HTR-8/SVneo (cell line): ENCODE measurements at places on chromosomes 2 and 18.

- no peak for DNase-seq
Observed at GRCh38 chr2:151520976-151521375, 111.3 kb downstream of the RIF1 start.

DNA sequence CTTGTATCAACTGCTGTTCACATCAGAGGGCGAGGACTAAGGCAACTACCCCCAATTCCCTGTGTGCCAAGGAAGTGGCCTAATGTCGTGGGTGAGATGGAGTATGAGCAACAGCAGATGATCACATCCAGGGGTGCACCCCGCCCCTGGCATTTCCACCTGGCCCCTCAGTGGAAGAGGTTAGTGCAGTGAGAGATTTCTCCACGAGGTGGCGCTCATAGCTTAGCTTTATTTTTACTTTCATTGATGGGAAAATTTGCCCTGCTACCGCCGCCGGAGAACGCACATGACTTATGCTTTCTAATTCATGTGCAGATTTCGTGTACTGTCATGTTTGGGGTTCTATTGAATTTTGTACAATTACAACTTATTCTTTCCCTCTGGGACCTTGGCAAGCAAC is 470.6 kb upstream of the MEX3C start:
- peak; percentile 1 for DNase-seq

DNA sequence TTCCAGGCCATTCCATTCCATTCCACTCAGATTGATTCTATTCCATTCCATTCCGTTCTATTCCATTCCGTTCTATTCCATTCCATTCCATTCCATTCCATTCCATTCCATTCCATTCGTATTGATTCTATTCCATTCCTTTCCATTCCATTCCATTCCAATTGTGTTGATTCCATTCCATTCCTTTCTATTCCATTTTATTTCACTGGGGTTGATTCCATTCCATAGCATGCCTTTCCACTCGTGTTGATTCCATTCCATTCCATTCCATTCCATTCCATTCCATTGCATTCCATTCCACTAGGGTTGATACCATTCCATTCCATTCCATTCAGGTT is 1142.3 kb downstream of the RPIA start:
- DNase-seq = no peak

DNA sequence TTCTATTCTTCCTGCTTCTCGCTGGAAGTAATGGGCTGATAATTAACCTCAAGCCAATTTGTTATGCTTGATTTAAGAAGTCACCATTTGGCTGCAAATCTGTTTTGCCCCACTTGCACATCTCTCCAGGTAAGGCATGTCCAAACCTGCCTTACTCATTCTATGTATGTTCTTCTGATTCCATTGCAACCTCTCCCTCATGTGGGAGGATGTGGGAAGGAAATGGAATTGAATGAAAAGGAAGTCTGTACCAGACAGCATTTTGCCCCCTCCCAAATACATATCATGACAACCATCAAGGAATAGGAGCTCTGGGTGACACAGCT is 131.7 kb downstream of the NRP2 start:
- DNase-seq = no peak

DNA sequence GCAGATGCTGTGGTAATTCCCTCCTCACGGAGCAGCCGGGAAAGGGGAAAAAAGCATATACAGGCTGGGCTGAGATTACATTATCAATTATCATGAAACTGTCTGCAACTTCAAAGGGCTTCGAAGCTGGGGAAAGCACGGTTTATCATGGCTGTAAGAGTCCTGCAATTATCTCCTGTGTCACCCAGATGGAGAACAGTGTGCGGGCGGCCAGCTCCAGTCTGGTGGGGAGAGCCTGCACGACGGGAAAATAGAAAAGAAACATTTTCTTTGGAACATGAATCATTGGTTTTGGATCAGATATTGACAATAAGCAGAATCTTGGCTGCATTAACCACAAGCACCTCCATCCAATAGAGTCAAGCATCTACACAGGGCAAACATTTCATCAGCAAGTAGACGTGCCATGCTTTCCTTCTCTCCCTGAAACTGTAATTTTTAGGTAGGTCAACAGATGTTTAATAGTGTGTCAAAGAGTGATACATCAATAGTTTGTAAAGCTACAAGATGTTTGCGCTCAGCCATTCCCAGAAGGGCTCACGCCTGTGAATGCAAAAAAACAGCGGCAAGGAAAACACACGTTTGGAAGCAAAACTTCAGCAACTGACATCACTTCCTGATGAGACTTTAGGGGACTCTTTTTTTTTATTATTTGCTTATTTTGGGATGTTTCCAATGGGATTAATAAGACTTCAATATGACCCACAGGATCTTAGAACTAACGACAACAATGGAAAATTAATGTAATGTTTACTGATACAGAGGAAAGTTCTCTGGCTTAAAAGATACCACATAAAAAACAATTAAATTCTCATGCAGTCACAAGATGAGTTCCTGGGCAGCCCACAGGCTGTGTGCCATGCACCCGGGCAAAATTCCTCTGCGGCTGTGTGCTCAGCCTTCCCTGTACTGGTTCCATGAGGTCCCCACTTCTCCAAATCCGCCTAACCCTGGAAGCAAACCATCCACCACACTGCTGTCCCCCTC is 111.0 kb upstream of the SALL3 start:
- DNase-seq = no peak

GRCh38 chr2:151777487-151777886 is 43.2 kb upstream of the NEB start:
- DNase-seq = no peak

DNA sequence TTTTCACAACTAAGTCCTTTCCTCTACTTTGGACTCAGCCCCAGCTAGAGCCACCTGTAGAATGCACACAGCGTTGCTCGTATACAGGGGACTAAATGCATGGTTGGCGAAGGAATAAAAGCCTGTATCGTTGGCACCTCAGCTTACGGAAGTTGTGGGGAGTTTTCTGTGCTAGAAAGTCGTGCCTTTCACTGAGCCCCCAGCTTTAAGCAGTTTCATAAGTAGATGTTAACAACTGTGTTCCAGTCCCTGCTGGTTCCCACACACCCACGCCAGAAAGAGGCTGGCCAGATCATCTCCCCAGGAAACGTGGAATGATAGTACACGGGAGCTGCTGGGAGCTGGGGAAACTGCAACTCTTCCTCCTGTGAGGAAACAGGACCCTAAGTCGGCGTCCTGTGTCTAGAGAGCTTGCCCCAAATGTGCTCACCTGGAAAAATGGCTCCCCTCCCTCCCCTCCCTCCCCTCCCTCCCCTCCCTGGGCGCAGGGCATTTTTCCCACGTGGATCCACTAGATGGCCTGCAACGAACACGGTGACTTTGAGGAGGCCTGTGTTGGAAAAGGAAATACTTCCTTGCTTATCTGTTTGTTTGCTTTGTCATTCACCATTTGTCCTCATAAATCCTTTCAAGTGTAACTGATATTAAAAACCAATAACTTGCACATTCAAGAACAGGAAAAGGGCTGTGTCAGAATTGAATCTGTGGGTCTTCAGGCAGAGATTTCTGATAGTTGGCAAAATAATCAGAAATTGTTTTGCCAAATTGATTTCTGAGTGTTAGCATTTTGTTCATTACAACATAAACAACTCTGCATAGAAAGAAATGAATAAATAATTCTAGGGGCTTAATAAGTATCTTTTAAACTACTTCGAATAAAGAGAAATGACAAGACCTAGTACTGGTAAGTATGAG is 43.9 kb upstream of the RFX8 start:
- peak; percentile 48 for DNase-seq

DNA sequence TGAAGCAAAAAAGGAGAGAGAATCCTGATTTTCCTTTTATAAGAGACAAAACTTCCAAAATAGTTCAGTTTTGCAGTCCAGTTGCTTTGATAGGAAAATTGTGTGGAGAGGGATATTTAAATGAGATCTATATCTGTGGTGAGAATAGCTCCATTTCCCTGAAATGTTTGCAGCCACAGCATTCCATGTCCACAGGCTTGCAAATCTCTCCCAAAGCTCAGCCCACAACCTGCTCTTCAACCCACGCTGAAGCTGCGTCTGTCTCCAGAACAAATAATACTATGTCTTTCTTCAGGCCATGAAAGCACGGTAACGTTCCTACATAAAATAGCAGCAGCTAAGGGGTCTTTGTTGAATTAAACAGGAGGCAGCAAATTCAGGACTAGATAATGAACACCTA is 31.8 kb downstream of the TMEM17 start:
- no peak for DNase-seq

- DNase-seq = no peak
Observed at GRCh38 chr18:45384137-45384961, 230.9 kb upstream of the SLC14A2 start.

- DNase-seq = no peak
Observed at GRCh38 chr2:156380117-156380645, 47.7 kb upstream of the NR4A2 start.

- DNase-seq = no peak
Observed at GRCh38 chr2:68829749-68830148, 41.4 kb downstream of the BMP10 start.

DNA sequence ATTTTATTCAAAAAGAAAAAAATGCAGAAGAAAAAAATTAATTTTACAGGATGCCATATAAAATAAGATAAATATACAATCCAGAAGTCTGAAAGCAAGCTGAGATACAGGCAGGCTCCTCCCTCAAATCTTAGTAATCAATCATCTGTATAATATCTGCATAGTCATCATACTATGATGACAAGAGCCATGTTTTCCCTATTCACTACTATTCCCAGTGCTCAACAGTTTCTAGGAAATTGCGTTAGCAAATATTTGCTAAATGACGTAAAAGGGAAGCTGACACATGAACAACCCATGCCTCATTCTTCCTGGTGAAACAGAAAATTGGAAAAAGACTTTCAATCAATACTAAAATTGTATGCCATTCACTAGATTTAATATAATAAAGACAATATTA is 793.2 kb downstream of the SUCLG1 start:
- peak; percentile 25 for DNase-seq

GRCh38 chr2:217920879-217921603 is 81.8 kb downstream of the TNS1 start:
- DNase-seq = no peak

DNA sequence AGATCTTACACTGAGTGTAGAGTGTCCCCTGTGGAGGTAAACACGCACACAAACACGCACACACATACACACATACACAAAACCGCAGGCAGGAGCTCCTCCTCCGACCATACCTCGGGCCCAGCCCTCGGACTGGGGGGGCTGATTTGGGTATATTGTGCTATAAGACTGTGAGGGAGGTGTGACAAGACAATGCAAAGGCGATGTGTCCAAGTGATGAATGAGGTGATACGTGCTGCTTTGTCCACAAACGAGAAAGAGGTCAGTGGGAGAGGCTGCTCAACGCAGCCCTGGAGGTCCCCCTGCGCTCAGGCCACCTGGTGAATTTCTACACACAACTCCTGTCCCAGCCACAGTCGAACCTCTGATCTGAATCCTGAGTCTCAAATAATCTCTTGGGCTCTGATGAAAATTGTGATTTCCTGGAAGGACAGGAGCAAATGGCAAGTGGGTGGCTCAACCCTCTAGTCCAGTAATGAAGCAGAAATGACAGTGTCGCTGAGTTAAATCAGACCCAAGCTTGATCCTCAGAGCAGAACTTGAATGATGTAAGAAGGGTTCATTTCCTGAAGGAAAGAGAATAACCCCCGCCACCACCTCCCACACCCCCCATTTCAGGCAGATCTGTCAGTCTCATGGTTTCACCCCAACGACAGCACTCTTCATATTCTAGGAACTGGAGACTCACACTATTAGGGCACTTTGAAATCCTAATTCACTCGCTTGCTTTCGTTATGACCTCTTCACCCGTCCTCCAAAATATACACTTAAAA is 48.9 kb upstream of the ASXL2 start:
- no peak for DNase-seq

- DNase-seq = no peak
Observed at GRCh38 chr18:75391279-75392225, 36.0 kb downstream of the SMIM21 start.

DNA sequence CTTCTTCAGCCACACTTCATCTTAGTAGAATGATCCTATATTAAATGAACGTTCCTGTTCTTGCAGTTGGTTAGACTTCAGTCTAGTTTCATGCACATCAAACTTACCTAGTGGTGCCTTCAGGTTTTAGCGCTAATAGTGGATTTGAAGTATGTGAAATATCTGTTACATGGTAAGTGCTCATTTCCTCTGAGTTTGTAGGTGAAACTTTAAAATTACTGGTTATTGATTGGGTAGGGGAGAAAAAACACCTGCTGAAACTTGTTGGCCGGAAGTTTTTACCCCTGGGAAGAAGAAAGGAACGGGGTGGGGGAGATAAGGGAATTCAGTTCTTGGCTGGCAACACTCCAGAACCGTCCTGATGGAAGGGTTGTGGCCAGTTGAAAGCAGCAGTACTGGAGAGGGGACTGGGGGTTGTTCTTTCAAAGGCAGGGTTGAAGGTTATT is 112.8 kb downstream of the SPTBN1 start:
- DNase-seq = no peak

GRCh38 chr2:121884511-121884921 is 129.1 kb downstream of the TSN start:
- no peak for DNase-seq

GRCh38 chr18:33538418-33539042 is 39.5 kb upstream of the ASXL3 start:
- DNase-seq = no peak

DNA sequence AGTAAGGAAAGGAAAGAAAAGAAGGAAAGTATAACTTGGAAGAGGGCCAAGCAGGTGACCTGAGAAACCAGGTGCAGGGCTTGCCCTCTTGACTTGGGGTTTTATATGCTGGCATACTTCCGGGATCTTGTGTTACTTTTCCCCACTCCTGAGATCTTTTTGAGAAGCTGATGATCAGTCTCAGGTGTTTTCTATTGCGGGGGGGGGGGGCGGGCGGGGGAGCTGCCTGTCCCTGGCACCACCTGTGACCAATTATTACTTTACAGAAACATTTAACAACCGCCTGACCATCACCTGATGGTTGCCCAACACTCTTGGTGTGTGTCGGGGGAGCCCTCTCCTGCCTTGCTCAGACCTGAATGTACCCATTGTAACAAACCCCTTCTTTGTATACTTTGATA is 6.9 kb upstream of the CASP10 start:
- DNase-seq = no peak

DNA sequence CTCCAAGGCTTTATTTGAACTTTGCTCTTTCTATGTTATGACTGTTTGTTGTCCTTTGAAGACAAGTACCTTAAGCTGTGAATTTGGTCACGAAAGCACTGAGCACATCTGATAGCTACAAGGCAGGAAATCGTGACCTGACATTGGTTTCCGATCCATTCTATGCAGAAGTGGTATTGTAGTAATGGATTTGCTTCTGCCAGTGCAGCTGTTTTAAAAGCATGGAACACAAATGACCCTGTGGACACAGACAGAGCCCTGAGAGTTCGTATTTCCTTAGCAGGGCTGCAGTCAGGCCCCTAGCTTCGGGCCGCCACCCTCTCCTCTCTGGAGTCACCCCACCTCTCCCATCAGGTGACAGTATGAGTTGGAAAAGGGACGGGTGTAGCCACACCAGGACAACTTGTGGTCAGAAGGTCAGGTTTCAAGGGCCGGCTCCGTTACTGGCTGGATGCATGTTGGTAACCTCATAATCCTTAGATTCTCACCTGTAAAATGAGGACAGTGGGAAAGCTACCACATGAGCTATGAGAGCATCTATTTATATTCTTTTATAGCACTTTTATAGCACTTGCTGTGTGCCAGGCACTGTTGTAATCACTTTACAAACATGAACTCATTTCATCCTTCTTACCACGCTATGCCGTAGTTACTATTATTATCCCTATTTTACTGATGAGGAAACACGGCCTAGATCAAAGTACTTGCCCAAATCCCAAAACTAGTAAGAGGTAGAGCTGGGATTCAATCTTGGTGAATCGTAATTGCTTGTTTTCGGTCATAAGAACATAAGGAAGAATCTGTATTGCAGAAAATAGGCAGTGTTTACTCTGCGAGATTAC is 70.2 kb downstream of the SPATS2L start:
- no peak for DNase-seq
